ENCODE measurements at places on chromosomes 12 and 14.

- DNase-seq = no peak
Observed at GRCh38 chr12:68264158-68264855, 10.9 kb upstream of the IL22 start.

DNA sequence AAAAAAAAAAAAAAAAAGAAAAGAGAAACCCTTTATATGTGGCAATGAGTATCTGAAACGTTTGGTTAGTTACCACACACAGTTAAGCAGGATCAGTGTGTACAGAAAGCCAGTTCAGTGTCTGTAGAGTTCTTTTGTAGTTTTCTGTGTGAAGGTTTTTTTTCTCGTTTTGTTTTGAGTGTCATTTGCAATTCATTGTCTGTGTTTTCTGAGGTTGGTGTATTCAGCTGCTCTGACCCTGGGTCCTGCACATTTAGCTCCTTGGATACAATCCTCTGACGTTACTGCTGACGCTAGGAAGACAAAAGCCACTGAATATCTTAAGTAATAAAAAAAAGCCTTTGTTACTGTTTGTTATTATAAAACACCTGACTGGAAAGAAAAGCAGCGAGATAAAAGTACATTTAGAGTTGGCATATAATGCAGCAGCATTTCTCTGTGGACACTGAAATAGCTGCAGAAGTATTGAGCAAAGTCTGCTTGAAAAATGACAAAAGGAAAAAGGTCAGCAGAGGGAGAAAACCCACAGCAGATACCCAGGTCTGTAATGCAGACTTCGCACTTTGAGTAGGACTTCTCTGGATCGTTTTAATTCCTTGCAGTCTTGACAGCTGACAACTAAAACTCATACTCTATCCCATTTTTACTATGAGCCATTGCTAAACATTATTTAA is 89.0 kb downstream of the POLR3B start:
- DNase-seq = no peak

- no peak for DNase-seq
Observed at GRCh38 chr14:105853089-105853906, 326.9 kb downstream of the TMEM121 start.

DNA sequence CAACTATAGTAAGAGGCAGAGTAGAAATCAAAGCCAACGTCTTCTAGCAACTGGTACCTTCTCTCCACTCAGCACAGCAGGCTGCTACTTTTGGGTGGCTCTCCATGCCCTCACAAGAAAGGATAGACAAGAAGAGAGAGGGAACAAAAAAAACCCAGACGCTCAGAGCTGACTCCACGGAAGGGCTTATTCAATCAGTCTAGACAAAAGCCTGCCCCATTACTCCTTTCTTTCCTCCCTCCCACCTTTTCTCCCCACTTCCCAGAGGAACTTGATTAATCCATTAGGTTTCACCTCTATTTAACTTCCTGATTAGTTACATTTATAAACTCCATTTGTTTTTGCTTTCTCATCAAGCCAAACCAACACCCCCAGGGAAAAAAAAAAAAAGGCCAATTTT is 71.1 kb upstream of the CCDC60 start:
- no peak for DNase-seq

GRCh38 chr12:98578821-98579220 is 14.7 kb upstream of the SLC25A3 start:
- no peak for DNase-seq

GRCh38 chr14:76708028-76708427 is 53.2 kb upstream of the VASH1 start:
- no peak for DNase-seq

GRCh38 chr12:28898038-28898437 is 251.0 kb upstream of the FAR2 start:
- no peak for DNase-seq

DNA sequence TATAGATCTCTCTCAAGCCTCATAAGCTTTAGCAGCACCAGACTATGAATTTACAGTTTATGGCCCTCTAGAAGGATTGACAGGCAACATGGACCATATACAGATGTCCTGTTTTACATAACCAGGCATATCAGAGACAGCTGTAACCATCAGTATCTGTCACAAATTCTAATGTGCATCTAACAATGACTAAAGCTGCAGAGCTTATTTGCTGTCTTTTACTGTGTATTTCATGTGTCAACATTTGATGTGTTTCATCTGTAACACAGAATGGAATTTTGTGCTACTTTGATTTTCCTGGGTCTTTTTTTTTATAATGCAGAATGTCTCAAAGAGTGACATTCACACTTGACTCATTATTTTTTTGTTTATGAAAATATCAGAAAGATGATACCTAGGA is 348.3 kb downstream of the SLC16A7 start:
- DNase-seq = no peak

GRCh38 chr14:60812987-60813386 is 78.4 kb downstream of the MNAT1 start:
- no peak for DNase-seq

GRCh38 chr12:49809381-49809905 is 18.8 kb downstream of the NCKAP5L start:
- DNase-seq = no peak

DNA sequence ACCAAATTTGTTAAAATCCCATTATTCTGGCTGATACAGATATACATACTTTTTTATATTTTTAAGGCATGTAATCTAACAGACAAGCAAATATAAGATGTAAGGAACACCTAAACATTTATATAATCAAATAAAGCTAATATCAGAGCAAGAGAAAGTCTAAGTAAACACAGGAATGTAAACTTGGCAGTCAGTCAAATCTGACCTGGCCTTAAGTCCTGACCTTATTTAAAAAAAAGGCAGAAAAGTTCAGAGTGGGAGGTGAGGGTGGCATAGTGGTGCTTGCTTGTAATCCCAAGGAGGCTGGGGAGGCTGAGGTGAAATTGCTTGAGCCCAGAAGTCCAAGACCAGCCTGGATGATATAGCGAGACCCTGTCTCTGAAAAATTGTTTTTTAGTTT is 152.6 kb downstream of the DERA start:
- DNase-seq = no peak

GRCh38 chr12:130954544-130954831 is 781 bp downstream of the ADGRD1 start:
- no peak for DNase-seq

GRCh38 chr14:52060080-52060479 is 8.8 kb downstream of the NID2 start:
- no peak for DNase-seq

DNA sequence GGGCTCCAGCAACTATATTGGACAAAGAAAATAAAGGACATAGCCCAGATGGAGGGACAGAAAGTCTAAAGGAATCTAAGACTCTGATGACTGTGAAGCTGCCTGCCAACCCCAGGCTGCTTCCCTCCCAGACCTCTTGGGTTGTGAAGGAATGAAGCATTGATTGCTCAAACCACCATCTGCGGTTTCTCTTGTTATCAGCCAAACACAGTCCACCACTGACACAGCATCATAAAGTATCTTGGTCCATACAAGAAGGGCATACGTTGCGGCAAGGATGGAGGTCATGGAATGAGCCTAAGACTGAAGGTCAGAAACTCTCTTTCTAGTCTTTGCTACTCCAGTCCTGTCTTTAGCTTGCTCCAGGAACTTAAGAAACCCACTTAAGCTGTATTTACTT is 58.5 kb upstream of the PLXNC1 start:
- no peak for DNase-seq

- no peak for DNase-seq
Observed at GRCh38 chr12:19248929-19249602, 119.5 kb downstream of the PLEKHA5 start.

DNA sequence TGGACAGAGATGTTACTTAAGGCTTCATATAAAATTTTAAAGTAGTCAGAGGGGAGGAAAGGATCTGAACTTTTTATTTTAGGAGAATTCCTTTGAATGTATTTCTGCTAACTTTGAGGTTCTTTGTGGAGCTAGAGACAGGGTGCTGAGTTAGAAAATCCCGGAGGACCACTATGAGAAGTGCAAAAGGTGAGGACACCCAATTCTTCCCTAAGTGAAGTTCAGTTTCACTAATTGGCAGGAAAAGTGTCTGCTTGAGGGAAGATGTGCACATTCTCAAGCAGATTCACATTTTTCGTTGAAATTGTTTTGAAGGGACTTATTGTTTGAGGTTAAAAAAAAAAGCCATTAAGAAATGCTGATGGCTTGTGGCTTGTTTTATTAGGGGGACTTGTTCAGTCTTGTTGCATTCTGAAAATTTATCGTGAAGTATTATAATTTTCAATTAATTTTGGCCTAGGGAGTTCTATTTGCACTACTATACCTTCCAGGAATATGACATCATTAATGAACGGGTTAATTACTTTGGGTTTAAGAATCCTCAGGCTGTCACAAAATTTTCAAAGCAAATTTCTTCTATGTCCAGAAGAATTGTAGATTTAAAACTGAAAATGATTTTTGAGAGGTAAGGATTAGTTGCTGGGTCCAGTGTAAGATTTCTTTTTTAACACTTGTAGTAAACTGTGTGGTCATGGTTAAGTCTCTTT is 1.8 kb downstream of the PCNX1 start:
- DNase-seq = no peak

GRCh38 chr12:123126294-123127181 is 24.4 kb downstream of the PITPNM2 start:
- DNase-seq = no peak

GRCh38 chr12:65631621-65632111 is 192.6 kb upstream of the HMGA2 start:
- DNase-seq = no peak

DNA sequence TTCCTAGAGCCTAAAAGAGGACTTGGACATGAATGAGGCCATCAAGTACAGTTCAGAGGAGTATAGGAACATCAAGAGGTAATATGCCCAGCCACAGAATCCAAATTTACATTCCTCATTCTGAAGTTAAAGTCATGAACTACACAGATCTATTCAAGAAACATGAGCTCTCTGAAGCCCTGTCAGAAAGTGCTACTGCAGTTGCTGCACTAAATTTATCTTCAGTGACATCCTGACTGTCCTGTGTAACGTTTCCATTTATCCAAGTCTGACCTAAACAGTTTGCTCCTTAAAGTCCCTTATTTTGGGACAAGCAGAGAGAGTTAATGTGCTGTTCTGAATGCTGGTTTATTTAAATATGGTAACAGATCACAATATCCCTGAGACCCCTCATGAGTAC is 28.2 kb downstream of the NEK9 start:
- DNase-seq = no peak

- no peak for DNase-seq
Observed at GRCh38 chr12:124661341-124661740, 93.9 kb upstream of the NCOR2 start.

DNA sequence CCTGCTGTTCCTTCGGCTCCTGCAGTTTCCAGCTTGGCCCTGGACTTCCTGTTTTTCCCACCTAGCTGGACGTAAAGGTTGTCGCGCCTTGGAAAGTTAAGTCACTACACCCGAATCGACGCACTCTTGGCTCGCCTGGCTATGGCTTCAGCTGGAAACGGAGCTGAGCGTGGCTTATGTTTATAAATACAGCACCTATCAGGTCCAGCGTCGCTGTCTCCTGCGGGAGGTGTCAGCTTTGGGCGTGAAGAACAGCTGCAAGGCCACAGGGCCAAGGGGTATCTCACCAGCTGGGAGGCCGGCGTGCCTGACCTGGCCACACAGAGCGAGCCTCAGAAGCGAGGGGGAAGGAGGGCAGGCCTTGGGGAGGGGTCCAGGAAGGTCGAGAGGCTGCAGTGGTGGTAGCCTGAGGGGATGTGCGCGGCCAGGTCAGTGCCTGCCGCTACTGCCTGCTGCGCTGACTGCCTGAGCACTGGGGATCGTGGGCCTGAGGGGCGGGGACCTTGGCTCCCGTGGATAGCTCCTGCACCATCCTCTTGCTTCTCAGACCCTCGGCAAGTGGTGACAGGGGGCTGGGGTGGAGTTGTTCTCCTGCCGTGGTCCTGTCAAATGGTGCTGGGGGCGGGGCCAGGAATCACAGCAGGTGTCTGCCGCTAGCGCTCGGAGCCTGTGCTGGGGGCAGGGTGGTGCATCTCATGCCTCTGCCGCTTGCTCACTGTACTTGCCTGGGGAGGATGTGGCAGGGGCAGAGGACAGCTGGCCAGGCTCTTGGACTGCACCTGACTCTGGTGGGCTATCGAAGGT is 12.5 kb downstream of the PACS2 start:
- DNase-seq = no peak

GRCh38 chr14:100577321-100577985 is 9.8 kb downstream of the BEGAIN start:
- DNase-seq = no peak

- no peak for DNase-seq
Observed at GRCh38 chr12:92945659-92946220, 16.6 kb upstream of the EEA1 start.
